ENCODE measurements at places on chromosomes 5 and 9. TPM values are rescaled to one million over a fixed set of nuclear protein-coding genes. Genes with fewer than 3 reads are reported as not detected.

The DEPDC1B gene
- 1.2 TPM for total RNA-seq

- no peak for DNase-seq
Observed at GRCh38 chr9:801399-802071, 40.0 kb upstream of the DMRT1 start.

- peak; percentile 68 for DNase-seq
Observed at GRCh38 chr9:14031060-14031414, 282.9 kb downstream of the NFIB start.

DNA sequence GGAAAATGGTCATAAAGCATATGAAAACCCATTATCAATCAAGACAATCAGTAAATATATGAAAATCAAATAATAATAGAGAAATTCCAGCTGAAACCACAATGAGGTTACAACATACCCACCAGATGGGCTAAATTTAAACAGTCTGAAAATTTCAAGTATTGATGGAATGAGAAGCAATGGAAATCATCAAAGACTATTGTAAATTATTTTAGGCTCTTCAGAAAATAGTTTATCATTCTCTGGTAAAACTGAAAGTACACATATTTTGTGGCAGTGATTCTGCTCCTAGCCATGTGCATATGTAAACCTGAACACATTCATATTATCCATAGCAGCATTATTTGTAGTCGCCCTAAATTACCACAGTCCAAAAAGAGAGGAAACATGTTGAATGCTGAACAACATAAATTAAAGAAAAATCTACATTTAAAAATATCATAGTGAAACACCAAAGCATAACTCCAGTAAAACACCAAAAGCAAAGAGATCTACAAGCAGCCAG is 215.3 kb downstream of the PRELID2 start:
- DNase-seq, result no peak

The PRSS3 gene
- total RNA-seq, result not detected

DNA sequence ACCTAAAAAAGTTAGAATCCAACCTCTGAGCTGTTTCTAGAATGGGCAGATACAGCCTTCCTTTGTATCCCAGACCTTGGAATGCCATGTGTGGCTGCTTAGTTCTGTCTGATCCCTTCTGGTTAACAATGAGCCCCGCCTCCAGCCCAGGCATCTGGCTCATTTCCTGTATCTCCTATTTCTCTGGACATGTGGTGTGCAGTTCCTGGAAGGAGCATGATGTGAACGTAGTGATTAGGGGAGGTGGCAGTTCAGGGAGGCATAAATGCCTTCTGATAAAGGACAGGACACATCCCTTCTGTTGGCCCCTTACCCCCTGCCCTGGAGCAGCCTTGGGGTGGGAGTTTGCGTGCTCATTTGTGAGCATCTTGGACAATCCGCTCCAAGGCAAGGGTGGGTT is 243.0 kb downstream of the ZSWIM6 start:
- no peak for DNase-seq

DNA sequence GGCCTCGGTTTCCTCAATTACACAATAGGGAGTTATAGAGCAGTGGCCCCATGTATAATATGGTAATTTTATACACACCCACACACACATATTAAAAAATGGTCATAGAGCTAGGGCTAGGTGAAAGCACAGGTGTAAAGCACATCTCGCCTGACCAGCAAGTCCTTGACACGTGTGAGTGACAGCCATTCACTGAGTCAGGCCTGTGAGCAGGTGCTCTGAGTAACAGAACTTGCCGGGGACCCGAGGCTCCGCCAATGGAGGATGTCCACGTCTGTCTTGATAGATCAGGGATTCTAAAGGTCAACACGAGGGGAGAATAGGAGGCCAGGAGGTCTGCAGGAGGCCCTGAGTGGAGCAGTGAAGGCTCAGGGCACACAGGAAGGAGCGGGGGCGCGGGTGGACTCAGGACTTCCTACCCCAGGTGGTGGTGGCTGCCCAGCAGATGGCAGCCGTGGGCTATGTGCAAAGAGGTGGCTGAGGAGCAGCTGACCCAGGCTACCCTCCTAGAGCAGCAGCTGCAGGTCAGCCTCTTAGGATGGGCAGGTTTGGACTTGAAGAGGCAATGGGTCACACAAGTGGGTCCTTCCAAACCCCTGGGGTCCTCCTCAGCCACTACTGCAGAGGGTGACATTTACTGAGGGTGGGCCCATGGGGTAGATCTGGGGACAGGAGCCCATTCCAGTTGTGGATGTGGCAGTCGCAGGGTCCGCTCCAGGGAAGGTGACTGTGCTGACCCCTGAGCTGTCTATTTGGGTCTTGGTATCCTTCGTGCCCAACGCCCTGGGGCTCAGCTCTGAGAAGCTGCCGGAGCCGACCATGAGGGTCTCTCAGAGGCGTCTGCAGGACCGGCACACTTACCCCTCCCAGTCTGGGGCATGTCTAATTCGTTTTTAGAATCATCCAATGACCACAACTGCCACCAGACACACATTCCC is 45.9 kb downstream of the PRRT1B start:
- peak; percentile 79 for DNase-seq

DNA sequence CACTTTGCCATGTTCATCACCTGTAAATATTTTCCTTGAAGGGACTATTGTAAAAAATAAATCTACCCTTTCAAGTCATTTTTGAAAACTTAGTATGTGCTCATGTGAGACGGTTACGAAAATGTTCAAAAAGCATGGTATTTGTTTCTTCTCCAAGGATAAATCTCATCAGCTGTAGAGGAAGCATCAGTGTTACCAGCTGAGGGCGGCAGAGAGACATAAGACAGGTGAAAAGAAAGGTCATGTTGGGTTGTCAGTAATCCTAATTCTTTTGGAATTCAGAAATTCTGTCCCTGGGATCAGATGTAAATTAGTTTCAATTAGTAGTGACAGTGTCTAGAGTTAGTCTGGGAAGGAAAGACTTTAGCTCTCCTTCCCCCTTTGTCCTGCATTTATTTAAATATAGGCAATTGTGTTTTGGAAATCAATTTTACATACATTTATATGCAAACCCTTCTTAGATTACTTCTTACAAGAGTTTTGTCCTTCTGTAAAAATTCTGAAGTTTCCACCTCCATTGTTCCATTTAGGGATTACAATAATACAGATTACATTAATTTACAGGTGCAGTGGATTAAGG is 791.9 kb upstream of the CDH6 start:
- DNase-seq, result no peak

DNA sequence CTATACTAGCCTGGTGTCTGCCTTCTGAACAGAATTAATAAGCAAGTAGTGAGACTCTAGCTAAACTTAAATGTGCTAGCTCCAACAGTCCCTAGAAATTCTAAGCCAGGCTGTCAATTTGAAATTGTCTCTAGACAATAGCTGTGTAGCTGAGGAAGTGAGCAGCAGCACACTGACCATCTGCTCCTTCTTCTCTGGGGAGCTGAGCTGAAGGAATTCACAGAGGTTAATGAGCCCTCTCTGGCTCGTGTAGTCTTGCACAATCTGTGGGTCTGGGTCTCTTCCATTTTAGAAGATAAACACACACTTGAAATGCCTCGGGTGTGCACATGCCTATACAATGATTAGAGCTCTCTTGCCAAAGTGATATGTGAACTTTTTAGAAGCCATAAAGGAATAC is 63.5 kb upstream of the BARX1 start:
- DNase-seq, result no peak

GRCh38 chr5:149938791-149939358 is 5.7 kb downstream of the PDE6A start:
- no peak for DNase-seq

- DNase-seq, result no peak
Observed at GRCh38 chr5:142013734-142014521, 1.1 kb upstream of the GNPDA1 start.

DNA sequence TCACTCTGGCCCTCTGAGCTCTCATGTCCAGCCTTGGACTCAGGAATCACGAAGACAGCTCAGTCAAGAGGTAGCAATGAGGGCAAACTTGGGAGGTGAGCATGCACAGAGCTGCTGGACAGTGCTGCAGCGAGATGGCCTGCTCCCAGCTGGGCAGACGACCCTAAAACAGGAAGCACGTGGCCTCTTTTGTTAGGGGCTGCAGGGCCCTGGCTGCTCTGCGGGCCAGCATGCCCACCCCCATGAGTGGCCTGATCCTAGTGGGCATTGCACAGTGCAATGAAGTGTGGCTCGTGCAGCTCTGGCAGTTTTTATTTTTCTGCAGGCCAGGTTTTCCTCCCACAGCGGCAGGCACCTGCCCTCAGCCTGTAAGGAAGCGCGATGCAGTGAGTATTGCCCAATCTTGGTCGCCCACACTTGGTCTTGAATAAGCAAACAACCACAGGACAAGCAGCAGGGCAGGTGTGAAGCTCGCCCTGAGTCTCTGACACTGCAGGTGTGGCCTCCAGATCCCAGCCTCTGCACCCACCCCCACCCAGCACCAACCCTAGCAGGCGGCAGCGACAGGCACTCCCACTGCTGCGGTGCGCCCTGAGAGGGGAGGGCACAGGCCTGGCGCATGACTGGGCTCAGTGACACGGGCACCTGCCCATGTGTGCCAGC is 60.8 kb downstream of the SEMA4D start:
- DNase-seq, result no peak

- no peak for DNase-seq
Observed at GRCh38 chr5:145752534-145752933, 82.6 kb downstream of the PRELID2 start.

DNA sequence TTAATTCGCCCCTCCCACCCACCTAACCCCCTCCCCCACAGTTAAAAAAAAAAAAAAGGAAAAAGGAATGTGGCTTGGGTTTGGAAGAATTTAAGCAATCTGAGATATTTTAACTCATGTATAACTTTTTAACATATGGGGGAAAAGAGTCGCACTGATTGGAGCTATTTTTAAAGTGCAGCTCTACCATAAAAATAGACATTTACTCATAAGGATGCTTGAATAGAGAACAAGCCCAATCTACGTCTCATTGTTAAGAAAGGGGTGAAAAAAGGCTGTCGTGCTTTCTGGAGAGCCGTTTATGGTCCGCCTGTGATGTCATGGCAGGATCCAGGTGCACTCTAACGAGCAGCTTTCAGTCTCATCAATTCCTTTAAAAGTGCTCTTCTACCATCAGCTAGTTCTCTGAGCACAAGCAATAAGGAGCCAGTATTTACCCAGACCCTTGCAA is 142.4 kb downstream of the ELAVL2 start:
- no peak for DNase-seq

DNA sequence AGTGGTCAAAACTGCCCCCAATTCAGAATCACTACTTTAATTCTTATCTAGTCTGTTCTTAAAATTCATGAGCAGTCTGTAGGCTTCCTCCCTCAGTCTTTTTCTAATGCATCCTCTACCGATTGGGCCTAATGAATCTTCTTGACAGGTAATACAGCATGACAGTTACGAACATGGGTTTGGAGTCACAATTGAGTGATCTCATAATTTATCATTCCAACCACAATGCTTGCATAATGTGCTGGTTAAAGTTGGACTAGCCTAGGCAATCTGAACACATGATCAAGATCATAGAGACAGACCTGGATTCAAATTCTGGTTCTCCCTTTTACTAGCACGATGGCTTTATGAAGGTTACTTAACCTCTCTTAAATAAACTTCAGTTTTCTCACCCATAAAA is 33.1 kb upstream of the SETD9 start:
- DNase-seq, result no peak

DNA sequence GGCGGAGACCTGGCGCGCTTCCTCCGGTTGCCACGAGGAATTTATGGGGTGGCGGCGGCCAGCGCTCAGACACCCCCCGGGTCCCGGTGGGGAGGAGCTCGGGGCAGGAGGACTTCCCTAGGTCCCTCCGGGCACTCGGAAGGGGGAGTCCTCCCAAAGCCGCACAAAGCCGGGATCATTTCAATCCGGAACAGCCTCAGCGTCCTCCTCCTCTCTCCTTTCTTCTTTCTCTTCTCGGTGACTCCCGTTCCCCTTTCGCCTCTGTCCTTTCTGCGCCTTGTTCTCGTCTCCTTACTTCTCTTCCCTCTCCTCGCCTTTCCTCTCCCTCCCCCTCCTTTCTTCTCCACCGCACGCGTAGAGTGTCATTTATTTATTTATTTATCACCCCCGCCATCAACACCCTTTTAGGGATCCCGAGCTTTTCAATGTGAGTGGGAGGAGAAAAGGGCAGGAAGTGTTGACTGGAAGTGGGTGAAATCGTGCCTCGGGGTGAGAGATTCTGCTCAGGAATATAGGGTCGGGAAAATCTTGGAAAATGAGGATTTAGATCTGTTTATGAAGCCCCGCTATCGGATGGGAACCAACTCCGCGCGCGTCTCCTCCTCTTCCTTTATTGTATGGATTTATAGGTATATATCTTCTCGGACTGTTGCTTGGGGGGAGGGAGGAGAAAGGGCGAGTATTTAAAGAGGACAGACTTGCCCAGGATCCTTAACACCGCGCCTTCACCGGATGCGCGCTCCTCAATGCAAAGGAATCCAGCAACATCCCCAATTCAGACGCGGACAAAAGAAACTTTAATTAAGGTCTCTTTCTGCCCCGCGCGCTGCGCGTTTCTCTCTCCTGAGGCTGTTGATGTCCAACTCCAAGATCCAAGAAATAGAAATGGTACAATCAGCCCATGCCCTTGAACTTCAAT is 2.0 kb upstream of the ZNF462 start:
- peak; percentile 53 for DNase-seq

DNA sequence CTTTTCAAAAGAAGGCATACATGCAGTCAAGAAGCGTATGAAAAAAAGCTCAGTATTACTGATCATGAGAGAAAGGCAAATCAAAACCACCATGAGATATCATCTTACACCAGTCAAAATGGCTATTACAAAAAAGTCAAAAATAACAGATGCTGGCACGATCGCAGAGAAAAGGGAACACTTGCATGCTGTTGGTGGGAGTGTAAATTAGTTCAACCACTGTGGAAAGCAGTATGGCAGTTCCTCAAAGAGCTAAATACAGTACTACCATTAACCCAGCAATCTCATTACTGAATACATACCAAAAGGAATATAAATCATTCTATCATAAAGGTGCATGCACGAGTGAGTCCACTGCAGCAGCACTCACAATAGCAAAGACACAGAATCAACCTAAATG is 24.5 kb downstream of the RETREG1 start:
- no peak for DNase-seq

- no peak for DNase-seq
Observed at GRCh38 chr9:14136646-14137370, 177.1 kb downstream of the NFIB start.

GRCh38 chr5:96195123-96195522 is 233.5 kb upstream of the ELL2 start:
- DNase-seq, result no peak

DNA sequence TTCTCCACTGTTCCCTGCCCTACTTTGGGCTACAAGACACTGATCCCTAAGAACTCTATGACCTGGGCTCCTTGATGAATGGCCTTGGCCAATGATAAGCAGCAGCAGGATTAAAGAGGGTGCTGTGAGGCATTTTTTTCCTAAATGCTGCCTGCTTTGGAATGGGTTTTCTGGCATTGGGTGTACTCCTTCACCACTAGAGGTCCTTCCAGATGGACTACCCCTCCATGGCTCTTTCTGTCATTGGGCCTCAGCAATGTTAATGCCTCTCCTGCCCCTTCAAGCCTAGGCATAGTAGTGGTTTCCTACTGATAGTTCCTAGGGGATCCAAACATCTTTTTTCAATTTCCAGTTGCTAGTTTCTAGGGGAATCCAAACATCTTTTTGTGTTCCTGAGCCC is 319.3 kb upstream of the RPS23 start:
- DNase-seq, result no peak

The NCS1 gene
- 46.7 TPM for total RNA-seq

GRCh38 chr9:114524247-114524681 is 19.0 kb upstream of the WHRN start:
- DNase-seq, result no peak

The ANKDD1B gene
- 6.8 TPM for total RNA-seq

- no peak for DNase-seq
Observed at GRCh38 chr5:142360607-142361120, 35.8 kb upstream of the SPRY4 start.

- no peak for DNase-seq
Observed at GRCh38 chr5:123696921-123697341, 185.0 kb downstream of the CSNK1G3 start.

All from ovary (tissue), 10 donors.